ENCODE measurements at places on chromosomes 6 and 20.

DNA sequence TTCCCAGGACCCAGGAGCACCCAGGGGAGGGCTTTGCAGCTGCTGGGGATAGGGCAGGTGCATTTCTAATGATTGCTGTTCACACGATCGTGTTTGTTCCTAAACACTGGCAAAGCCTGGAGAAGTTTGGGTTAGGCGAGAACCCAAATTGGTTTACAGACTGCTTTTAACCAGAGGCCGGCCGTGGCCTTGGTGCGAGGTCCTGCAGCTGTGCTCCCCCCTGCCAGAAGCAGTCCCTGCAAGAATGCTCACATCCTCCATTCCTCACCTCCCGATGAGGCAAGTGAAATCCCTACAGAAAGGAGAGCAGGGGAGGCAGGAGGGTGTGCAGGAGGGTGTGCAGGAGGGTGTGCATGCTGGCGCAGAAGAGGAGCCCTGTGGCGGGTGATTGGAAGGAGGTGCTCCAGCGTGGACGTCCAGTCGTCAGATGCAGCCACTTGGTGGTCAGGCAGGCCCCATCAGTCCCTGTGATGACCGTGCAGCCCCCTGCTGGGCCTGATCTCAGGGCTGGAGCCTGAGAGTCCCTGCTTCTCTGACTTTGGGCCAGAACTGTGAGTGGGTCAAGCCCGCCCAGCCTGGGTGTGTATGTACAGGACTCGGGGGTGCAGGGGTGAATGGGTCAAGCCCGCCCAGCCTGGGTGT, 55.7 kb upstream of the FRMD1 start:
- DNase-seq, result peak; percentile 22

DNA sequence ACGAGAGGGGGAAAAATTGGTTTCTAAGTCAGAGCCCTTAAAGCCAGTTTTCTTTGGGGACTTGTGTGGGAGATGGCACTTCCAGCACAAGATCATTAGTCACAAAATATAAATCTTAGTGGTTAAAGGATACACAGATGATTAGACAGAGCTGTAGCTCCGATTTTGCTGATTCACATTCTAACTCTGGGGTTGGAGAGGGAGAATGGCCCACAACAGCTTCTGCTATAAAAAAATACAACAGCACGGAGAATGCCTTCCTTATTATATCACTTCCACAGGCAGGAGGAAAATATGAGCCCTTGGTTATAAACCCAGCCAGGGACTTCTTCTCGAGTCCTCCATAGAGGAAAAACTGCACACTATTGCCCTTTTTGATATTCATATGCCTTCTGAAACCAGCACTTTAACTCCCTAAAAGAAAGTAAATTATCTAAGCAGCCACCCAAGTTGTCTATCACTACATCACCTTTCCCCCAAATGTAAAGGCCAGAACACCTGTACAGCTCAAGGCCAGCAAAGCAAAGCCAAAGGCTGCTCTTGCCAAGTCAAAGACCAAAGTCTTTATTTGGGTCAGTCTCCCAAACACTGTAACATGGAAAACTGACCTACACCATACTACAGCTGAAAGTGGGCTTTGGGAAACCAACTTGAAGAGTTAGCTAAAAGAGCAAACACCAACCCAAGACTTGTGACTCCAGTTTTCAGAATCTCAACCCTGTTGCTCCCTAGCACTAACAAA, 10.4 kb downstream of the MRPL14 start:
- no peak for DNase-seq

DNA sequence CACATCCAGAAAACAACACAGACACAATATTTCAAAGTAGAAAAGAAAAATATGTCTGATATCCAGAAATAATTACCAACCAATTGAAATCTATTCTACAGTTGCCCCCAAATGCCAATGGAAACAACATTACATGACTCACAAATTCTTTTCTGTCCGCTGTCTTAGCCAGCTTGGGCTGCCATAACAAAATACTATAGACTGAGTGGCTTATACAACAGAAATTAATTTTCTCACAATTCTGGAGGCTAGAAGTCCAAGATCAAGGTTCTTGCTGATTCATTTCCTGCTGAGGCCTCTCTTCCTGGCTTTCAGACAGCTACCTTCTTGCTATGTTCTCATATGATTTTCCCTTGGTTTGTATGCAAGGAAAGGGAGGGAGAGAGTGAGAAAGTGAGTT, 698.1 kb downstream of the DHX35 start:
- no peak for DNase-seq

- no peak for DNase-seq
Observed at GRCh38 chr20:41483553-41483930, 116.9 kb upstream of the EMILIN3 start.

GRCh38 chr6:169723991-169724493, 258 bp downstream of the PHF10 start:
- no peak for DNase-seq

DNA sequence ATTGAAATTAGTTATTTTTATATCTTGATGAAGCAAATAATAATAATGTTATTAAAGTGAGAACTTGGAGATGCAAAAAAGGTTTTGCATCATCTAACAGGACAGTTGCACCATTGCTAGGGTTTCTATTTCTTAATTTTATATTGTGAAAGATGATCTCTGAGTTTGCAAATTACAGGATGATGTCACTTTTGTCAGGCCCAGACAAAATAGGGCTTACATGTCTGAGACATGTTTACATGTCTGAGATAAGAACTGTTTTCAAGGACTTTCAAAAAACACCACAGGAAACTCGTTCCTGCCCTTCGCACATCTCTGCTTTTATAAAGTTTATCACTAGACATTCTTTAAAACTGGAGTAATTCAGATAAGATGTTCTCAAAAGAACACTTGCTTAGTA, 1075.8 kb upstream of the MANEA start:
- no peak for DNase-seq

- DNase-seq, result no peak
Observed at GRCh38 chr6:45715508-45715803, 300.2 kb downstream of the CLIC5 start.

DNA sequence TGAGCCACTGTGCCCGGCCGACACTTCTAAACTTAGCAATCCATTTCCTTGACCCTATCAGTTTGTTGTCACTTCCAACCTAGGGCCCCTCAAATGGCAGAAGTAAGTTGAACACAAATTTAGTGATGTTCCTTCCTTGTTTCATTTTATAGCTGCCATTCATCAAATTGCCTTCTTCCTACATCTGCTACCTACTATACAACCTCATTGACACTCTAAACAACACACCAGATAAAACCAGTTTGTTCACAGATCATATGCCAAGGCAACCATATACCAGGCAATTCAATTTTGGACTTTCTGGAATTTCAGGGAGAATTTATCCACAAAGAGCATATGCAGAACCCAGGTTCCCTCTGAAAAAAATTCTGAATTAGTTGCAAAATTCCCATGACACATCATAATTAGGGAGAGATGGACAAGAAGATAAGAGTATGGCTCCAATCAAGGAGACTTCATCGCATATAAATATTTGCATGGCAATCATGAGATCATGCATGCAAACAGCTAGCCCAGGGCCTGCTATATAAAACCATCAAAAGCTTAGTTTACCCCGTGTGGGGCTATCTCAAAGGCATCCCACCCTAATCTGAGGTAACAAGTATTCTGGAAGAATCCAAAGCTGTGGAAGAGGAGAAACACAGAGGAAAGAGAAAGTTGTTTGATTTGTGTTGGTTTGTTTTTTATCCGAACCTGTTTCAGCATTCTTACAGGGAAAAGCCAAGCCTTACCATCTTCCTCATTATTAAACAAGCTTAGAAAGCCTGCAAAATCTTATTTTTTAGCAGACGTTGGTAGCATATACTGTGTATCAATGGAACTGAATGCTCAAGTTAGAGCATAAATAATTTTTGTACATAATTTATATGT, 132.8 kb upstream of the TNFAIP3 start:
- DNase-seq, result no peak

GRCh38 chr6:123024976-123025375, 28.9 kb downstream of the CLVS2 start:
- DNase-seq, result no peak

DNA sequence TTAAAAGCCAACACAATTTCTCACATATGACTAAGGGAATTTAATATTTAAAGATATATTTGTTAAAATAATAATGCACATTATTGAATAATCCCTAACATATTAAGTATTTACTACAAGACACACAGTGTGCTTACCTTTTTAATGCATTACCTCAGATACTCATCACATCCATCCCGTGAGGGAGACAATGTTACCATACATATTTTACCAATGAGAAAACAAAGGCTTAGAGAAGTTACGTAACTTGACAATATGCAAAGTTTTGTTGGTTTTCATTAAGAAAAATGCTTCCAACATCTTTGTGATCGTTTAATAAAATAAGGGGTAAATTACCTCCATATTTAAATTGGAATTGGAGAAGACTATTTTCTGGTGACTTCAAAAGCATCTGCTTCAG, 4.3 kb downstream of the IFNGR1 start:
- no peak for DNase-seq

DNA sequence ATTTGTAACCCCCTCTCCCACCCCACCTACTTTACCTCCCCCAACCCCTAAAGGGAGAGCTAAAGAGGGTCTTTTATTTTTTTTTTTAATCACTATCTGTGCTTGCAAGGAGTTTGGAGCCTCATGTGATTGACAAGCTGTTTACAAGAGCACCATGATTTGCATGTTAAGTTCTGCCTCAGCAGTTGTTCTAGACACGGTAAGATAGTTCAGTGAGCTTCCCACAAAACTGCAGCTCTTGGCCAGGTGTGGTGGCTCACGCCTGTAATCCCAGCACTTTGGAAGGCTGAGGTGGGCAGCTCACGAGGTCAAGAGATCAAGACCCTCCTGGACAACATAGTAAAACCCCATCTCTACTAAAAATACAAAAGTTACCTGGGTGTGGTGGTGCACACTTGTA, 5.0 kb upstream of the PXDC1 start:
- no peak for DNase-seq

DNA sequence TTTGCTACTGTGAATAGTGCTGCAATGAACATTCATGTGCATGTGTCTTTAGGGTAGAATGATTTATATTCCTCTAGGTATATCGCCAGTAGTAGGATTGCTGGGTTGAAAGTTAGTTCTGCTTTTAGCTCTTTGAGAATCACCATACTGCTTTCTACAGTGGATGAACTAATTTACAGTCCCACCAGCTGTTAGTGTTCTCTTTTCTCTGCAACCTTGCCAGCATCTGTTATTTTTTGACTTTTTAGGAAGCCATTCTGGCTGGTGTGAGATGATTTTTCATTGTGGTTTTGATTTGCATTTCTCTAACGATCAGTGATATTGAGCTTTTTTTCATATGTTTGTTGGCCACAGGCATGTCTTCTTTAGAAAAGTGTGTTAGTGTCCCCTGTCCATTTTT, 40.0 kb downstream of the PLG start:
- no peak for DNase-seq

DNA sequence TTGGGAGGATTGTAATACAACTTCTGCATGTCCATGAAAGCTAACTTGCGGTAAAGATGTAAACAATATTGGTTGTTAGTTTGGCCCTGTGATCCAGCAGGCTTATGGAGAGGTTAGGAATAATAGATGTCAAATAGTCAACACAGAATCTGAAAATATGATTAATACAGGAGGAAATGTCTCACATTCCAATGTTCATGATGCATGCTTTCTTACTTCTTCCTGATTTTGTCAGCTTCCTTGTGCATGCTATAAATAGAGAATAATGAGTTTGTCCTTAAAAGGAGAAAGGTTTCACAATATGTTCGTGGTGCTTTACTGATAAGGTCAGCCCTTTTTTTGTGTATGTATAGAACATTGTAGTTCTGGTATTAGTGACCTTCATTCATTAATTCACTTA, 136.7 kb downstream of the MMUT start:
- no peak for DNase-seq

GRCh38 chr6:100246206-100246605, 218.5 kb downstream of the SIM1 start:
- DNase-seq, result no peak

DNA sequence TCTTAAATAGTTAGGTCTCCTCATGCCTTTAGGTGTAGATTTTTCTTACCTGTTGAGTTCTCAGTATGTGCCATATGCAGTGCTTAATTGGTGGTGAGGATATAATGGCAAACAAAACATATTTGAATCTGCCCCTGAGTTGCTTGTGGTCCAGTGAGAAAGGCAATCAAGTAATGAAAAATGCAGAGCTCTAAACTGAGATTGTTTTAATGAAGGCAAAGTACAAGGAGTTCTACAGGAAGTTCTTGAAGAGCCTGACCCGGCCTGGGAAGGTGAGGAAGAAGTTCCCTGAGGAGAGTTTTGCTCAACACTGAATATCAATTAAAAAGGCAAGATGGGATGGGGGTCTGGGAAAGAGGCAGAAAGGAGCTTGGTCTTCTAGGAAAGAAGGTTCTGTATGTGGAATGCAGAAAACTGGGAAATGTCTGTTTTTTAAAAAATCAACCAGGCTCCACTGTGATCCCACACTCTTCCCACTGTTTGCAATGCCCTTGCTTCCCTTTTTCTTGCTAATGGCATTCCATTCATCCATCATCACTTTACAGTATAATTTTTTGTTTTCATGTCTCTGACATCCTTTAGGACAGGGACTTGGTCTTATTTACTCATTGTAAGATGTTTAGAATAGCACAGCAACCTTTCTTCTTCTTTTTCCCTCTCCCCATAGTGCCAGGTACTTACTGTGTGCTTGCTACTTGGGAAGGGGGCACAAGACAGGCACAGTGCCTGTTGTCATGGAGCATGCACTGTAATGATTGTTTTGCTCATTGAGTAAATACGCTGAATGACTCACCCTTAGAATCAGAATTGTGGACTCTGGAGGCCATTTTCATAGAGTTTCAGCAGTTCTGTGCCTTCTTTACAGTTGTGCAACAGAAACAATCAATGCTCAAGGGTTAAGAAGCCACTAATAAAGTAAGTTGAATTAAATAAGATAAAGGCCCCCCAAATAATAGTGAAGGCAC, 64.3 kb downstream of the ANKS1A start:
- DNase-seq, result no peak

- no peak for DNase-seq
Observed at GRCh38 chr20:38559764-38560163, 21.2 kb upstream of the ADIG start.

DNA sequence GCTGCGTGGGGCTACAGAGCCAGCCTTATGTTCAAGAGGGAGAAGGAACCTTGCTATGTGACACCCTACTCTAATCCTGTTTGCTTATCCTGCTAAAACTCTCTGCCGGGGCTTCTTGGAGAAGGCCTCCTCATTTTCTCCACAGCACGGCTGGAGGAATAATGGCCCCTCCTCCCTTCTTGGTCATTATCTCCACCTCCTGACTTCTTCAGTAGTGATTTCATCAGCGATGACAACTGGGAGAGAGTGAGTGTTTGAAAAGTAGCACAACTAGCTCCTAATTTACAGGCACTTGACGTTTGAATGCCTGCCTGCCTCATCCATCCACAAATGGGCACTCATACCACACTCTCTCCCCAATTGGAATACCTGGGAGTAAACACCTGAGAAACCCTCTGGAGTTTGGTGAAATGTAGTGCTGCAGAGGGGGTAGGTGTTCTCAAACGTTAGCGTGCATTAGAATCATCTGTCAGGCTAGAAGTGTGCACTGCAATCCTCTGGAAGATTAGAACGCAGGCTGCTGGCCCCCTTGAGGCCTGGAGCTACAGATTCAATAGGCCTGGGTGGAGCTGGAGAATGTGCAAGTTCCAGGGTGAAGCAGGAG, 148.5 kb downstream of the FOXC1 start:
- DNase-seq, result peak; percentile 16

GRCh38 chr20:23022849-23023248, 12.3 kb upstream of the SSTR4 start:
- DNase-seq, result no peak

- no peak for DNase-seq
Observed at GRCh38 chr6:39312912-39313525, 1.2 kb downstream of the KCNK17 start.
